ENCODE measurements at places on chromosomes 2 and 18. TPM values are rescaled to one million over a fixed set of nuclear protein-coding genes. Genes with fewer than 3 reads are reported as not detected.

The LAMA1 gene
- 5.4 TPM for total RNA-seq

DNA sequence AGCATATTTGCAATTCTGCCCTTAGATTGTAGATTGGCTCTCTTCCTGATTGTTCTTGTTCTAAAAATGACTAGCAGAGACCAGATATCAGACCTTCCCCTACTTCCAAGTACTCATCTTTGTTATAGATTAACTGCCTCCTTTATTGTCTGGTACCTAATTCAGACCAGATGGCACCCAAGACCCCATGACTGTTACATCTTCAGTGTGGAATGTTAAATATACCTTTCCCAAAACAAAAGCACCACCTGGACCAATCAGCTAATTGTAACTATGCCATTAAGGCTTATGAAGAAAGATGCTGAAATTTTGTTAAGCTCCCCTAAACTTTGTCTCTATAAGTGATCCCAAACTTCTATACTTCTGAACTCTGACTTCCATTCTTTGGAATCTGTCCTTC is 12.0 kb upstream of the TFPI start:
- DNase-seq, result no peak

GRCh38 chr2:218043701-218044109 is 25.3 kb upstream of the RUFY4 start:
- no peak for DNase-seq

The RAPGEF4 gene
- total RNA-seq, result 8.0 TPM

- DNase-seq, result no peak
Observed at GRCh38 chr18:74632856-74633255, 35.2 kb downstream of the ZNF407 start.

The CYS1 gene
- 21.5 TPM for total RNA-seq

DNA sequence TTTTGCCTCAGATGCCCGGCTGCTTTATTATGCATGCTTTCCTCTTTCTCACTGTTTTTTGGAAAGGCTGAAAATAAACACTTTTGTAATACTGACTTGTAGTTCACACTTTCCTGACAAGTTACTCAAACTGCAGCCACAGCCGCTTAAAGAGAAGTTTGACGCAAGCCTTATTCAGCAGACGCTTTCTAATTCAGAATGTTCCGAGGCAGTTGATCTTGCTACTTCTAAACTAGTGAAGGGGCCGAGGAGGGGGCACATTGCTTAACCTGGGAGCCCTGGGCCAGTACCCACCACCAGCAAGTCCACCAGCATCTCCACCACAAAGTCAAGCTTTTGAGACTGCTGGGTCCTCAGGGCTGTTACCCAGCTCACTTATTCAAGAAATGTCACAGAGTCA is 71.8 kb upstream of the SPRED2 start:
- DNase-seq, result no peak

DNA sequence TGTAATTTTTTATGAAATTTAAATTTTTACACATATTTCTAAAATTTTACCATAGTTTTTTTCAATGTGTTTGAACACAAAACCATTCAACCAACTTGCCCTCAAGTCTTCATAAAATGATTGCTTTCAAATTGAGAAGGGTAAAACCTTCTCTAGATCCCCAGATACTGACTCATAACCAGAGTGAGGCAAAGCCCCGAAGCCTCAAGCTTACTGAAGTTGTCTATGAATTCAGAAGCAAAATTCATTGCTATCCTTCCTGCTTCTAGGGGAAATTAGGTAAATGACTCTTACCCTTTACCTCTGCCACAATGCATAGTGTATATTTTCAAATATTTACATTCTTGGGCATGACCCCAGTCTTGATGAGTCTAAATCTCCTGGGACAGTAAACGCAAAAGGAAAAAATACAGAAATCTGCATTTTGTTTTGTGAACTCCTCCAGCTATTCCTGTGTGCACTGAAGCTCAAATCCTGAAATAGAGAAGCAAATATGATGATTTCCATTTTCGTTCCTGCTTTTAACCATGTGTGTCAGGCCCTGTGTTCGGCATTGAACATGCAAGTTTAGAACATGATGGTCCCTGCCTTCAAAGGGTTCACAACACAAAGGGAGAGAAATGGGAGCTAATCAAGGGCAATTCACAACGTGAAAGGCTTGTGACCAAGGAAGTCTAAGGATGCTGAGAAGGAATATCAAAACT is 246.3 kb downstream of the SUCLG1 start:
- no peak for DNase-seq

The B3GNT7 gene
- total RNA-seq, result 25.2 TPM

GRCh38 chr2:219003267-219003634 is 10.0 kb upstream of the CRYBA2 start:
- DNase-seq, result no peak

DNA sequence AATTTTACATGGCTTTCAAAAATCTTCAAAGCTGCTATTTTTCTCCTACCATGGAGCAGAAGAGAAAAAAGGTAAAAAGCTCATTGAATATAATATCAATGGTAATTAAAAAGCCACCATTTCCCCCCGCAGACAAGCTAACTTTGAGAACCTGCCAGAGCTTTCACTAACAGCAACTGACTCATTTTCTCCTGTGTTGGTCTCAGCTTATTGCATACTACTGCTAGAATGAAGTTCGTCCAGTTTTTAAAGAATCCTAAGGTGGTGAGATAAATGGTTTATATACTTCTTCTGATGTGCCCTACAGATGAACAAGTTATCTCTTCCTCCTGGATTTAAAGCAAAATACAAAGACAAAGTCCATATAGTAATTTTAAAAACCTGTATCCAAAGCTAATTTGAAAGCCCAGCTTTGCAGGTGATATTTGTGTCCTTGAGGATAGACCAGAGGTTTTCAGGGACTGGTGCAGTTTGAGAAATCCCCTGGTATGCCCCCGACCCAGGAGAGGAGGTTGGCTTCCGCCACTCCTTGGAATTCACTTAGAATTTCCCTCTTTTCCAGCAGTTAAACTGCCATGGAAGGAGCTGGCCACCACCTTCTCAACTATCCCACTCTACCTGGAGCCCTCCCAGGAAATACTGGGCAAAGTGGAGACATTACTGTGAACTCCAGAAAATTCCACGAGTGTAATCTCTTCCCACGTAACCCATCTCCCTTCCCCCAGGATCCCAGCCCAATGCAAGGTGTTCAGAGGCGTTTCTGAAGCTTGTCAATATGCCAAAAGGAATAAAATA is 17.5 kb downstream of the YPEL5 start:
- DNase-seq, result no peak

The FAM98A gene
- total RNA-seq, result 10.1 TPM

Measured in ovary (tissue), 10 donors.